ENCODE measurements at places on chromosomes 5 and 9.

- no peak for DNase-seq
Measured at GRCh38 chr5:10661401-10661800, 97.5 kb downstream of the ANKRD33B start.

- DNase-seq: no peak
Measured at GRCh38 chr9:2128618-2129017, 113.5 kb downstream of the SMARCA2 start.

GRCh38 chr9:38700695-38701094 lies 19.2 kb downstream of the FAM240B start:
- DNase-seq: no peak

DNA sequence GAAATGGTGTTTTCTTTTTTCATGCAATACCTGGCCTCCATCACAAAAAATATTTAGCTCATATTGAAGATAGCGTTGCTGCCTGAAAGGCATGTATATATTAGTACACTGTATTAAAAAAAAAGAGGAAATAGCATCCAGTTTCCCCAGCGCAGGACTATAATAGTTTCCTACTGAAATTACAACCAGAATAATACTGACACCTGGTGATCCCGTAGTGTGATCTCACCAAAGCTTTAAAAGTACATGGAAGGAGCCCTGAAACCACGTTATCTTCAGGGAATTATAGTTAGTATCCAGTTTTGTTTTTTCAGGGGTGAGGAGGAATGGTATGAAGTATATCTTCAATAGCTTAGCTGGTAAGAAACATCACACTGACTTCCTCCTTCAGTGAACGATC lies 264.9 kb downstream of the CD180 start:
- DNase-seq: no peak

DNA sequence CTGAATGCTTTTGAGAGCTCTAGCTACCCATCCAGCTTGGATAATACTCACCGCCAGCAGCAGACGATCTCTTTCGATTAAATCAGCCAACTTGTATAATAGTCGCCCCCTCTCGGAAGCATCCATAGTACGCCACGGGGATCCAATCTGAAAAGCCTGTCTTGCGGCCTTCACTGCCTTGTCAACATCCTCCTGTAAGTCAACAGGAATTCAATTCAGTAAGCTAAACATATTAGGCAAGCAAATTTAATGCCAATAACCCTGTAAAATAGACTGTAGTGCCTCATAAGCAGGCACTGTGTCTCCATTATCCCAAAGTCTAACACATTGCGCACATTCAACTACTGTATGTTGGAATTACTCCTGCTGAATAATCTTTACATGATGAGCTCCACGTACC lies 22.0 kb downstream of the ALDH1A1 start:
- no peak for DNase-seq

DNA sequence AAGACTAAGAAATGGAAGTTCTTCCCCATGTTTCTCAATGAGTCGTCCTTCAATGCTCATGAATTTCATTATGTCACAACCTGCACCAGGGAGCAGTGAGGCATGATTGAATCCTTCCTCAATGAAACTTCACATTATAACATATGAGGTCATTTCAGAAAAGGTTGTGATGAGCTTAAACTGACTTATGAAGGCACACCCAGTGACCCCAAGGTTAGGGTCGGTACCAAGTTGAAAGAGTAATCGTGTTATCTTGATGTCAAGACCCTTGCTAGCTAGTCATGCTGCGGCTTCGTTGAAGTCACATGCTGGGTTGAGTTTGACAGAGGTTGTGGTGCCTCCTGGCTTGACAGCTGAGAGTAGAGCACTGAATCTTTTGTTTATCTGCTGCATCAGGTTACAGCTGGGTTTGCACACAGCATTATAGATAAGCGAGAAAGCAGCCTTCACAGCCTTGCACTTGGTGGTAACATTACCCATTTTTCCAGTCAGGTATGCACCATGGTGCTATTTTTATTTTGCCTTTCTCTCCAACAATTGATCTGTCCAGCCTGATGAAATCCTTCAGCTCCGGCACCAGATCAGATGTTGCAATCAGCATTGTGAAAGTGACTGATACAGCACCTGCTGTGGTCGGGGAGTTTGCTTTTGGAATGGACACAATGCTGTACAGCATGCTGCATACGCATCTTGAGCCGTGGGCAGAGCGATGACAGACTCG lies 133.2 kb downstream of the ERCC6L2 start:
- DNase-seq: peak; percentile 24

GRCh38 chr5:95043234-95043633 lies 241.7 kb downstream of the MCTP1 start:
- DNase-seq: no peak

- no peak for DNase-seq
Measured at GRCh38 chr5:12323637-12324229, 419.5 kb upstream of the CTNND2 start.

DNA sequence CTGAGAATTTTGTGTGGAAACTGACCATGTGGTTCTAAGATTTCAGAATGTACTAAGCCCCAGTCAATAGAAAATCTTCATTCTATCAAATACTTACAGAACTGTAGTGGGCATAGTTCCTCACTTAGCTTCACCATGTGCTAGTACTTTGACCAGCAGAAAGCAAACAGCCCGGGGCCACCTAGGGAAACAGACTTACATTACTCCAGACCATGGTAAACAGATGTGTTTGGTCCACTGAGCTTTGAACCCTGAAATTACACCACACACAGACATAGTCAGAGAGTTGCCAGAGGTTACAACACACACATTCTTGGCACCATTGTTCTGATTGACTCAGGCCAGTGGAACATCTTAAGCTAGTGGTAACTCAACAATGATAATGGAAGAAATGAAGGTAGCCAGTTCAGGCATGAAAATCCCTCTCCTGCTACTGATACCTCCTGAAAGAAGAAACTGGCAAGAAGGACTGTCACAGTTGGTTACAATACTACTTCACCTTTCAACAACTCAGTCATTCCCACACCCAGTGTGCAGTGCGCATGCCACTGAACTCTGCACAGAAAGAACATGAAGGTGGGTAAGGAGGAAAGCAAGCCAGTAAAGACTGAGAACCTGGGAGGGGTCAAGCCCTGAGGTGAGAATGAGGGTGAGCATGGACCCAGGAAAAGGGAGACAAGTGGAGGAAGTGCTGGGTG lies 18.7 kb upstream of the LECT2 start:
- DNase-seq: no peak

- DNase-seq: no peak
Measured at GRCh38 chr9:130333041-130333711, 67.6 kb downstream of the HMCN2 start.

GRCh38 chr9:17942498-17942897 lies 363.6 kb downstream of the SH3GL2 start:
- DNase-seq: no peak

DNA sequence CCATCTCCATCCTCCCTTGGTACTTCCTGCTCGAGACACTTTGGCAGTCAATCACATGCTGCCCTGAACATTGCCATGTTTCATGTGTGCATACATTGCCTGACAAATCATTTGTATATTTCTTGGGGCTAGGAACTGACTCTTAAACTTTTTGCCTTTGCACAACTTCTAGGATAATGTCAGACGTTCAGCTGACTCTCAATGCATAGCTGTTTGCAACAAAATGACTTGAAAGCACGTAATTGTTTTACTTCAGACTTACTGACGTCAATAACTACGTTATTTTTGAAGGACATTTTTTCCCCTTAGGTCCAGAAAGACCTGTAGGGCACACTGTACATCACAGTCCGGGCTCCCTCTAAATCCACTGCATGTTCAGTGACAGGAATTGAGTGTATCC lies 37.4 kb upstream of the DAB2 start:
- no peak for DNase-seq

- no peak for DNase-seq
Measured at GRCh38 chr5:172648755-172649154, 7.7 kb downstream of the NEURL1B start.

DNA sequence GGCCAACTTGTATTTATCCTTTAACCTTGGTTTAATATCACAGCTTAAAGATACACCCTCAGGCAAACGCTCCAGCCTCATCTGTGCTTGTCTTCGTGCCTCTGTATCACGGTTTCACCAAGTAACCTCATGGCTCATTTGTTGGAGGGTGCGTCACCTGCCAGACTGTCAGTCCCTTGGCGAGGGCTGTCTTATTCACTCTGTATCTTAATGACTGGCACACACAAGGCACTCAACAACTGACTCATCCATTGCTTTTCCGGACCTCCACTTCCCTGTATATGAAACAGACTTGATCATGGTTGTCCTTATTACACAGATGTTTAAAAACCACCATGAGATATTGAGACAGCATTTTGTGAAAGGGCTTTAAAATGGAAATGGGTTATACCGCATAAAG lies 28.0 kb downstream of the LCP2 start:
- no peak for DNase-seq

GRCh38 chr5:68279984-68280383 lies 64.4 kb downstream of the PIK3R1 start:
- no peak for DNase-seq

DNA sequence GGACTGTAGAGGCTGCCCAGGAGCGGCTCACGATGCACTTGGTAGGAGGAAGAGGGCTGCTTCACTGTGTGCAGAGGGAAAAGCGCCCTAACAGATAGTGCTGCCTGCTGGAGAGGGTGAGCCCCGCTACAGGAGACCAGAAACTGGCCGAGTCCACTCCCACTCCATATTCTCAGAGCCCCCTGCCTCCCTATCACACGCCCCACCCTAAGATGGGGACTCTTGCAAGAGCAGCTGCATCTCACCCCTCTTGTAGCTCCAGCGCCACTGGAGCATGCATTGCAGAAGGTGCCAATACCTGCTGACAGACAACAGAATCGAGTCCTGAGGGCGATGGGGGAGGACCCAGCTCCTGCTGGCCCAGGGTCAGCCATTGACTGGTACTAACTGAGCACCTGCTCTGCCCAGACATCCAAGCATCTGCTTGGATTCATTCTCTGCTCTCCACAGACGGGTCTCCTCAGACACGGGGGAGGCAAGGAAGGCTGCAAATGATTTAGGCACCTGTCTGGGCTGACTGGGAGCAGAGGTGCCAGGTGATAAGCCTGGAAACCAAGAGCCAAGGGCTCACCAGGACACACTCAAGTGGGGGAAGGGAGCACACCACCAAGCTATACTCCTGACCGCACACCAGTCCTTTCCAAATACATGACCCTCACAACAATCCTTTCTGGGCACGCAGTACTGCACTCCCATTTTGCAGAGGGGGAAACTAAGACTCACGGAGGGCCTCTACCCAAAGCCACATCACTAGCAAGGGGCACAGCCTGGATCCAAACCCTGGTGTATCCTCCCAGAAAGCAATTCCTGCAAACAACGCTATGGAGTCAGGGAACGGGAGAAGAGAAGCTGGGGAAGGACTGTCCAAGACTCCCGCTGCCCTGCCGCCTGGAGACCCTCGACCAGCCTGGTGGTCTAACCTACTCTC lies 1.6 kb downstream of the BICD2 start:
- DNase-seq: no peak

GRCh38 chr9:130927338-130927737 lies 11.7 kb downstream of the FIBCD1 start:
- DNase-seq: peak; percentile 55

Data from ACHN (cell line).